ENCODE measurements at places on chromosomes 4 and X.
A peak's percentile ranks its signal among the peaks of the same experiment; 100 is the strongest.

- no peak for DNase-seq
Measured at GRCh38 chr4:34939073-34939472, 1305.2 kb downstream of the ARAP2 start.

GRCh38 chrX:102976286-102976685 lies 39.2 kb downstream of the RAB40AL start:
- DNase-seq, result no peak

GRCh38 chr4:138499627-138500026 lies 257.5 kb upstream of the SLC7A11 start:
- no peak for DNase-seq

DNA sequence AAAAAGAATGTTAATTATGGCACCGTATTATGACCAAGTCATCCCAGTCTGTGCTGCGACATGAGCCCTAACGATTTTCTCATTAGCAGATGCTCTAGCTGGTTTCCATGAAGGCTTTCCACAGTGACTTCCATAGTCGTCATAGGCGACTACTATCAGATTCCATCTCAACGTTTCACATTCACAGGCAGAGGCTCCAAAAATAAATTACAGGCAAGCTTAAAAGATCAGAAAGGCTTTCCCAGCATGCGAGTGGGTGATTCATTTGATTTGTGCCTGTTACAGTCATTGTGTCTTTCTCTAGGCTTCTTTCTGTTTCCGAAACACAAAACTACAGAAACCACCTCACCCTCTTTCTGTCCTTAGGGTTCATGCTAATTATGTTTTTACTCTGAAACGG lies 43.2 kb downstream of the PALLD start:
- peak; percentile 35 for DNase-seq

- DNase-seq, result no peak
Measured at GRCh38 chr4:110480746-110481271, 4.9 kb downstream of the ENPEP start.

GRCh38 chrX:107565015-107565414 lies 63.3 kb upstream of the PRPS1 start:
- no peak for DNase-seq

- no peak for DNase-seq
Measured at GRCh38 chrX:107731831-107732502, 43.6 kb downstream of the TSC22D3 start.

DNA sequence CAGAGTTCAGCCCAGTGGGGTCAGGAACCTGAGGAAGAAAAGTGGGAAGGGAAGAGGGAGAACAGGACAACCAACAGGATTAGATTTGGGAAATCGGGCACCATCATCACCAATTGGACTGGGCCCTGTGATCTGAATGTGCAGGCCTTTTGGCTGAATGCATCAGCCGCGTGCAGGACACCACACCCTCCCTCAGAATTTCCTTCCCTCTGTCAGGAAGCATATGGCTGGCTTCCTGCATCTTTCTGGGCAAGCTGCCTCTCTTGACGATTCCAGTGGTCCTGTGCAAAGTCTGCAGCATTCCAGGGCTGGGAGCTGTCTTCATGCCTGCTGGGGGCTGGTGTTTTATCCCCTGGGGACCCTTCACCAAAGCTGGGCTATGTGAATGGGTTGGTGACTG lies 16.4 kb downstream of the MAGEA4 start:
- no peak for DNase-seq

GRCh38 chr4:138669479-138670315 lies 345.9 kb upstream of the NOCT start:
- DNase-seq, result peak; percentile 28

DNA sequence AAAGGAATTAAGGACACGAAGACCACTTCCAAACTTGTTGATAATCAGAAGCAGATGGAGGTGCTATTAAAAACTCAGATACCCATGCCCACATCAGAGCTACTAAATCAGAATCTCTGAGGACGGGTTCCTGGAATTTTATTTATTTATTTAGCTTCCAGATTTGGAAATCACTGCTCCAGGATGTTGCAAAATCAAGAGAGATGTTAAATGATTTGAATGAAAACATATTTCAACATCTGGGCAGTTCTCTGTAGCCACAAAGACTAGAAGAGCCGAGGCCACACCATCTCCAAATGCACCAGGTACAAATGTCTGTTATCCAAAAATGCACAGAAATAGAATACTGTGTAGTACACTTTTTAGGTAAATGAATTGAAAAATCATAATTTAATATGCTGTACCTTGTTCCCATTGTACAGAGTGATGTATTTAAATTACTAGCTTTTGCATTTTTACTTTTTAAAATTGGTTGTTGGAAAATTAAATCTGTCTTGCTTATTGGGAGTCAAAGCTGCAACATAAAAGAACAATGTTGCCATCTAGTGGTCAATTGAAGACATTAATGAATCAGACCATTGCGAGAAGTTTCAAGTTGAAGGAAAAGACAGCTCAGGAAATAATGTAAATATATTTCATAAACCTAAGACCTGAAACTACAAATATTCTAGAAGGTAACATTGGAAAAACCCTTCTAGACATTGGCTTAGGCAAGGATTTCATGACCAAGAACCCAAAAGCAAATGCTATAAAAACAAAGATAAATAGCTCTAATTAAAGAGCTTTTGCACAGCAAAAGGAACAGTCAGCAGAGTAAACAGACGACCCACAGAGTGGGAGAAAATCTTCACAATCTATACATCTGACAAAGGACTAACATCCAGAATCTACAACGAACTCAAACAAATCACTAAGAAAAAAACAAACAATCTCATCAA lies 151.3 kb upstream of the TTC29 start:
- no peak for DNase-seq

GRCh38 chr4:107318078-107318477 lies 282.0 kb upstream of the DKK2 start:
- peak; percentile 21 for DNase-seq

- peak; percentile 0 for DNase-seq
Measured at GRCh38 chr4:98113012-98113411, 30.3 kb downstream of the STPG2 start.

GRCh38 chr4:188822698-188823097 lies 683.5 kb downstream of the TRIML1 start:
- DNase-seq, result no peak

DNA sequence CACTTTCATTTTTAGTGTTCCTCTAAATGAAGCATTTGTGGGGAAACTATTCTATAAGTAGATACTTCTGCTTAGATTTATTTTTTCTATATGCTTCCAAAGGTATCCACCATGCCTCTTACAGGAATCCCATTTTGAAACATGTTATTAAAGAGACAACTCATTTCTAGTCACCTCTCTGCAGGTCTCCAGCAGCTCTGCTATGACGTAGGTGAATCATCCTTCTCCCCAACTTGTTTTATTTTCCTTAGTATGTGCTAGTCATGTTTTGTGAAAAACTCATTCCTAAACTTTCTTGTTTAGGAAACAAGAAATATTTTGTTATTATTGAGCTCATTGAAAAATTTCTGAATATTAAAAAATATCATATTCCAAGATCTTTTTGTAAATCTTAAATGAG lies 12.8 kb downstream of the CXCL8 start:
- no peak for DNase-seq

GRCh38 chr4:67687636-67688035 lies 13.3 kb downstream of the UBA6 start:
- DNase-seq, result peak; percentile 45

GRCh38 chrX:107549504-107549903 lies 78.8 kb upstream of the PRPS1 start:
- DNase-seq, result no peak

- no peak for DNase-seq
Measured at GRCh38 chrX:2733286-2733685, 18.6 kb upstream of the XG start.

GRCh38 chrX:121308276-121308805 lies 260.9 kb downstream of the GLUD2 start:
- DNase-seq, result peak; percentile 43

DNA sequence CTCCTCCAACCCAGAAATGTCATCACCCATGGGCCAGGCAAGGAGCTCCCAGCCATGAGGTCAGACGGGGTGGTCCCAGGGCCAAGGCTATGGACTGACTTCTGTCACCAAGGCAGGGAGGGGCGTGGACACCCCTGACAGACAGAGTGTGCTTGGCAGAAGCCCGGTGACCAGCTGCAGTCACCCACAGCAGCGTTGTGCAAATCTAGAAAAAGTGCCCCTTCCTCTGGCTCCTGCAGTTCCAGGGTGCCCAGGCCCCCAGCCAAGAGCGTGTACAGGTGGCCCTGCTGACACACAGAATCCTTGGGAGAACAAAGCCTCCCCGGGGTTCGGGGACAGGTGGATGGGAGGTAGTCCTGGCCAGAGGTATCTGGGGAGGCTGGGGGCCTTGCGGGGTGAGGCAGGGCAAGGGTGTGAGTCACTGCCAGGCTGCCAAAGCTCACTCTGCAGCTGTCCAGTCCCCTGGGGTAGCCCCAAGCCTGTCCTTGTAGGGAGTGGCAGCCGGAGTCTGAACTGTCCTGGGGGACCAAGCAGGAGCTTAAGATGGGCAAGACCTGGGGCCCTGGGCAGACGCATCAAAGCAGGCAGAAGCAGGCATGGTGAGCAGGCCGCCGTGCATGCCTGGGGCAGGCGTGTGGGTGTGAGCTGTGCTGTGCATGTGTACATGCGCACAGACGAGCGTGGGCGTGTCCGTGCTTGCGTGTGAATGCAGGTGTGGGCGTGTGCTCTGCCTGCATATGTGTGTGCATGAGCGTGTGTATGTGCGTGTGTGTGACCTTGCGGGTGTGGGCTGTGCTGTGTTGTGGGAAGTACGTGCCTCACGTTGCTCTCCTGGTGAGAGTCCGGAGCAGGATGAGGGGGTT lies 3.3 kb downstream of the MYL5 start:
- DNase-seq, result no peak

- no peak for DNase-seq
Measured at GRCh38 chr4:13483768-13484121, 395 bp downstream of the RAB28 start.

DNA sequence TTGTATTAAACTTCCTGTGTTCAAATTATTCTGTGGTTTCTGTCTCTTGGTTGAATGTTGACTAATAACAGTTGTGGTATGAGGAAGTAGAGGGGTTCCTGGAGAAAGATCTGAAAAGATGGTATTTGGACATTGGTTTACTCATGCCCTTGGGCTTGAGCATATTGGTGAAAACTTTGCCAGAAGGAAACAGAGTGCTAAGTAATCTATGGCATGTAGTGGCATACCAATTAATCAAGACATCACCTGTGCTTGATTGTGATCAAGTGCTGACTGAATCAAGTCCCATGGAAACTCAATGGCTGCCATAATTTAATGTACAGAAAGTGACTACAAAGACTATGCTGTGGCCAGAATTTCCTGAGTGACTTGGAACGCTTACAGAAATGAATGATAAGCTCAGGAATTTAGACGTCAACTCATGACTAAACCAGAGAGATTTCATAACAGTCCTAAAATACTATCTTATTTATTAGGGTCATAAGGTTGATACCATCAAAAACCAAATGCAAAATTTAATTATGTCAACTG lies 2062.9 kb downstream of the ARAP2 start:
- DNase-seq, result peak; percentile 93

GRCh38 chr4:75555294-75556164 lies at the start of gene ODAPH:
Gene ODAPH (plus strand): TSS chr4:75556066. CDS start chr4:75556083, 17 bp downstream.
- no peak for DNase-seq

DNA sequence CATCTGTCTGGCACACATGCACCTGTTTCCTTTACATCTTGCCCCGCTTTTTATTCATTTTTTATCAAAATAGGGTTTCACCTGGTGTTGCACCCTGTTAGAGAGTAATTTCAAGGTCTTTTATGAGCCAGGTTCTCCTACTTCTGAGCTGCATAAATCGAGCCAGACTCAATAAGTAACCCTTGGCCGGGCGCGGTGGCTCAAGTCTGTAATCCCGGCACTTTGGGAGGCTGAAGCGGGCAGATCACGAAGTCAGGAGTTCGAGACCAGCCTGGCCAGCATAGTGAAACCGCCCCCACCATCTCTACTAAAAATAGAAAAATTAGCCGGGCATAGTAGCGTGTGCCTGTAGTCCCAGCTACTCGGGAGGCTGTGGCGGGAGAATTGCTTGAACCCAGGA lies 1.0 kb upstream of the PPP2R3B start:
- no peak for DNase-seq

DNA sequence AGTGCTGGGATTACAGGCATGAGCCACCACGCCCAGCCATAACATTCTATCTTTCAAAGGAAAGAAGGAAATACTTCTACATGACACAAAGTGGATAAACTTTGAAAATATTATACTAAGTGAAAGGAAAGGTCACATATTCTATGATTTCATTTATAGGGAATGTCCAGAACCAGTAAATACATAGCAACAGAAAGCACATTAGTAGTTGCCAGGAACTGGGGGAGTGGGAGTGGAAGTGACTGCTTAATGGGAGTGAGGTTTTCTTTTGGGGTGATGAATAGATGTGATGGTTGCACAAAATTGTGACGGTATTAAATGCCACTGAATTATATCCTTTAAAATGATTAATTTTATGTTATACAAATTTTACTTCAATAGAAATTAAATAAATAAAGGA lies 95.7 kb upstream of the IL15 start:
- DNase-seq, result no peak

GRCh38 chrX:19515615-19516105 lies 352 bp upstream of the MAP3K15 start:
- no peak for DNase-seq

- no peak for DNase-seq
Measured at GRCh38 chr4:32226204-32226603, 1506.0 kb downstream of the PCDH7 start.

DNA sequence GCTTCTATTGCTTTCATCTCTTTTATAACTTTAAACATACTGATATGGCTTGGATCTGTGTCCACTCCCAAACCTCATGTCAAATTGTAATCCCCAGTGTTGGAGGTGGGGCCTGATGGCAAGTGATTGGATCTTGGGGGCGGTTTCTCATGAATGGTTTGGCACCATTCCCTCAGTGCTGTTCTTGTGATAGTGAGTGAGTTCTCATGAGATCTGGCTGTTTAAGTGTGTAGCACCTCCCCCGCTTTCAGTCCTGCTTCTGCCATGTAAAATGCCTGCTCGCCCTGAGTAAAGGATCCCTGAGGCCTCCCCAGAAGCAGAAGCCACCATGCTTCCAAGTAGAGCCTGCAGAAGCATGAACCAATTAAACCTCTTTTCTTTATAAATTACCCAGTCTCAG lies 17.7 kb downstream of the MND1 start:
- DNase-seq, result no peak

DNA sequence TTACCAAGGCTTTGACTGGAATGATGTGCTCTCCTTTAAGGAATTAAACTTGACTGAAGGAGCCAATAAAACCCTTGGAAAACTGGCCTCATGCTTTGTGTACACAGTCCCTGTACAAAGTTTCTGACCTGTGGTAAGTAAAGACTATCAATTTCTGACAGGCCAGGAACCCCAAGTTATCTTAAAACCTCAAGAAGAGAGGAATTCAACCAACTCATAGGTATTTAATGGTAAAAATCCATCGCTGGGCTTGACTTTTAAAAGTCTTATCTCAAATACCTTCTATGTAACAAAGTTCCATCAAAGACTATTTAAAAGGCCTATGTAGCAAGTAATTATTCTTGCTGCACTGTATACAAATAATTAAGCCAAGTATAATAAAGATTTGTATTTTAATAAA lies 103.7 kb upstream of the TENT5D start:
- no peak for DNase-seq

- DNase-seq, result no peak
Measured at GRCh38 chrX:139299309-139299708, 231.2 kb upstream of the F9 start.
